Sigmoid colon (tissue), 7 donors: ENCODE measurements at places on chromosomes 11 and 22. TPM values are rescaled to one million over a fixed set of nuclear protein-coding genes. Genes with fewer than 3 reads are reported as not detected.
A peak's percentile ranks its signal among the peaks of the same experiment; 100 is the strongest.

The PLAAT3 gene
- 53.5 TPM for total RNA-seq

The MIAT gene
- 0.82 TPM for total RNA-seq

DNA sequence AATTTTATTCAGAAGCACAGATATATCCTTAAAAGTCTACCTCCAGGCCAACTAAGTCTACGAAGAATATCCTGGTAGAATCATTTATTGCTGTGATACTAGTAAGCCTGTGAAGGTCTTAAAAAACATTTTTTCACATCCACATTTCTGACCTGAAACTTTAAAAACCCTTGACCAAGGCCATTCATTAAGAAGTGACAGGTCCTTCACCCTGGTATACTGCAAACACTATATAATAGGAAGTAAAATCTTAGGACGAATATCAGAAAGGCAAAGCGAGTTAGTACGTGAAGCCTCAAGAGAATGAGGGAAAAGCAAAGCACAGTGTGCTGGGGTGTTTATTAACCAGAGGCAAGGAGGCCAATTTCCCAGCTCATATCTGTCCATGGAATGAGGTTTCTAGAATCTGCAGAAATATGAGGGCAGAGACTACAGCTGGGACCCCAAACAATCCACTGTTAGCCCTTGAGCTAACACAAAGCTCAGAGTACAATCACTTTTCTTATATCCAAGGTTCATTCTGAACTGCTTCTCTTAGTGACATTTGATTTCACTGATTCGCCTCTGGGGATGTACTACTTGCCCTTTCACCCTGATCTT, 71.0 kb downstream of the AMBRA1 start:
- no peak for DNase-seq

DNA sequence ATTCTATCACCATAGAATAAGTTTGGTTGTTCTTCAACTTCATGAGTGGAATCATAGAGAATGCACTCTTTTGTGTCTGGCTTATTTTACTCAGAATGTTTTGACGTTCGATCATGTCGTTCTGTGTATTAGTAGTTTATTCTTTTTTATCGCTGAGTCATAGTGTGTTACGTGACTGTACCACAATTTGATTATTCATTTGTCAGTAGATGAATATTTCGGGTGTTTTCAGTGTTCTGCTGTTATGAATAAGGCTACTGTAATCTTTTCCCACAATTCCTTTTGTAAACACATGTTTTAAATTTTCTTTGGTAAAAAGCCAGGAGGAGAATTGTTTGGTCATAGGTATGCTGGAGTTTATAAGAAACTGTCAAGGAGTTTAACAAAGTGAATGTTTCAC, 279.9 kb upstream of the B3GAT1 start:
- no peak for DNase-seq

DNA sequence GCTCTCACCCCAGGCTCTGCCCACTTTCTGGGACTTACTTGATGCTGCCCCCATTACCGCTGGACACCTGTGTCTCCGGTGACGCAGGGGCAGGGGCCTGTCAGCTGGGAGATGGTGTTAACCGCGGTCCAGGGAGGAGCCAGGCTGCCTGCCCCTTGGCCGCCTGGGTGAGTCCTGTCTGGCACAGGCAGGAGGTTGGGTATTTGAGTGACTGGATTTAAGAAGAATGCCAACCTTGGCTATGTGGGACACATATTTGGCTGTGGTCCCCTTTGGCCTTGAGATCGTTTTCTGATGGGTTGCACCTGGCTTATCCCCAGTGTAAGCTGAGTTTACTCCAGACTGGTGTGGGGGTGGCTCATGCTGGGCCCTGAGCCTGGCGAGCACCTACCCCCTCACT, 2.5 kb downstream of the MUC6 start:
- no peak for DNase-seq

DNA sequence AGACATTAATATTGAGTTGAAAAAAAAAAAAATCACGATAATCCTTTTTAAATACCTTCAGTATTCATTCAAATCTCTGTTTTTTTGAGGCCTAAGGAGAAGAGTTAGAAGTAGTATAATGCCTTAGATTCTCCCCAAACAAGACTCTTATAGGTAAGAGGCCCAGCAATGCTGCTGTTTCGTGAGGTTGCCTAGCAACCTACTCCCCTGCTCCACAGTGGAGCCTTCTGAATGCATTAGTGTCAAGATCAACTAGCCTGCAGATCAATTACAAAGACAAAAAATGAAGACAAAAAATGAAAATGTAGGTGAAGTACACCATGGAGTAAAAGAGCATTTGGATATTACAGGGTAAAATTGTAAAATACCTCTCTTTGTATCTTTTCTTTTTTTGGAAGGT, 229.8 kb upstream of the LUZP2 start:
- no peak for DNase-seq

GRCh38 chr11:64025205-64025604, 10.5 kb upstream of the FLRT1 start:
- DNase-seq, result no peak

- peak; percentile 87 for DNase-seq
These were observed 3.5 kb downstream of the OSM start for GRCh38 chr22:30262917-30263741.
